ENCODE measurements at places on chromosomes 3 and 15.
A peak's percentile ranks its signal among the peaks of the same experiment; 100 is the strongest.

- peak; percentile 34 for DNase-seq
These were observed 46.5 kb downstream of the MSL2 start for GRCh38 chr3:136149667-136150066.

DNA sequence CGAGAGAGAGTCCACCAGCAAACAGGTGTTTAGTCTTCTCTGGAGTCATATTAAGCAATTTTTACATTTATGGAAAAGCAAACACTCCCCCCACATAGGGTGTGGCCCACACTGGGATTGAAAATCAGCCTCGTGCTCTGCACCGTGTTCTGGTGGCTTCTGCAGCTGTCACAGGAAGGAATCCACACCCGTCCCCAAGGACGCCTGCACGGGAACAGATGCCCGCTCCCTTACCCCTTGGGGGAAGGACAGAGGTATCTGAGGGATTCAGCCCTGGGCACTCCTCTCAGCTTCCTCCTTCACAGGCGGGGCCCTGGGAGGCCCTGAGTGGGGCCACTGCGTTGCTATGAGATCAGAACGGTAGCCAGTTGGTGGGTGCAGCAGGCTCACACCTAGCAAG lies 27.8 kb downstream of the LIPC start:
- no peak for DNase-seq

DNA sequence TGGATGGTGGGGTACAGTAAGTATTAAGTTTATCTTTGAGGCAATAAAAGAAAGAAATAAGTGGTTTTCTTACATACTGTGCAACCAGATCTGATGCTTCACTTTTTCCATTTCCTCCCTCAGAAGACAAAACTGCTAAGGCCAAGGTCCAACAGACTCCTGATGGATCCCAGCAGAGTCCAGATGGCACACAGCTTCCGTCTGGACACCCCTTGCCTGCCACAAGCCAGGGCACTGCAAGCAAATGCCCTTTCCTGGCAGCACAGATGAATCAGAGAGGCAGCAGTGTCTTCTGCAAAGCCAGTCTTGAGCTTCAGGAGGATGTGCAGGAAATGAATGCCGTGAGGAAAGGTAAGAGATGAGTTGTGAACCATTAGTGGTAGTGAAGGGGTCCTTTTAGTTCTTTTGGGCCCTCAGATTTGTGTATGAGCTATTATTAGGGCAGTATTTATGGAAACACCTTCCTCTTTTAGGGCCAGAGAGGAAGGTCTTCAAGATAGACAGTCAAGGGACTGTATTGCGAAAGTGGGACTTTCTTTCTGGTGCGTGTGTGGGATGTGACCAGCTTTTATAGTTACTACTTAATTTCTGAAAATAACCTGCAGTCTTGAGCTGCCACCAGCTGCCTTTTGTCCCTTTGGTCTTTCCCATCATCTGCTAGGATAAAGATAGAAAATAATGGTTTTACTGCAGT lies 4.6 kb downstream of the ALAS1 start:
- DNase-seq: no peak

- no peak for DNase-seq
These were observed 41.9 kb upstream of the DYNC1LI1 start for GRCh38 chr3:32612547-32612946.

DNA sequence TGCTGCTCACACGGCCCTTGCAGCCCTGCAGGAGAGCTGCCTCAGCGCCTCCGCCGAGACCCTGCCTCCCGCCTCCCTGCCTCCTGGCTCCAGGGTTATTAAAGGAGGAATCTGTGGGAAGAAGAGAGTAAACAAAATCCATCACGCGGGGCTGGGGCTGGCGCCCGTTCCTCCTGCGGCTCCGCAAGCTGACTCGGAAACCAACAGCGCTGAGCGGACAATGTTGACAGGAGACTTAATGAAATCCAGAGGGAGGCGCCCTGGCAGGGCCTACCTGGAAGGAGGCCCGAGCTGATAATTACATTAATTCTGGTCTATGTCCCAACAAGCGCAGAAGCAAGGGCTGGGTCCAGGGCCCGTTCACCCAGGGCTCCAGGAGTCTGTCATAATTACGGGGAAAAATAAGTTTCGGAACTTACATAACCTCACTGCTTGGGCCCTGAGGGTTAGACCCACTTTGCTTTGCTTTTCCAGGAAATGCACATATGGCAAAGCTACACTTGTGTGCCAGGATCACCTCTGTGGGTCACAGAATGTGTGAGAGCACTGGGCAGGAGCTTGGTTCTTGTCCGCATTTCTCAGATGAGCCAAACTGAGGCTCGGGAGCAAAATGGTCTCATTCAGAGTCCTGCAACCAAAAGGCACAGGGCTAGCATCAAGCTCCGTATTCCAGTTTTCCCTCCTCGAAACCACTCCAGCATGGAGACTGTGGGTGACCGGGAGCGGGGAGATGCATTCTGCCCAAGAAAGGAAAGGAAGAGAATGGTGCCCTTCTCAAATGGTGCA lies 43.8 kb upstream of the SLC6A6 start:
- peak; percentile 63 for DNase-seq

DNA sequence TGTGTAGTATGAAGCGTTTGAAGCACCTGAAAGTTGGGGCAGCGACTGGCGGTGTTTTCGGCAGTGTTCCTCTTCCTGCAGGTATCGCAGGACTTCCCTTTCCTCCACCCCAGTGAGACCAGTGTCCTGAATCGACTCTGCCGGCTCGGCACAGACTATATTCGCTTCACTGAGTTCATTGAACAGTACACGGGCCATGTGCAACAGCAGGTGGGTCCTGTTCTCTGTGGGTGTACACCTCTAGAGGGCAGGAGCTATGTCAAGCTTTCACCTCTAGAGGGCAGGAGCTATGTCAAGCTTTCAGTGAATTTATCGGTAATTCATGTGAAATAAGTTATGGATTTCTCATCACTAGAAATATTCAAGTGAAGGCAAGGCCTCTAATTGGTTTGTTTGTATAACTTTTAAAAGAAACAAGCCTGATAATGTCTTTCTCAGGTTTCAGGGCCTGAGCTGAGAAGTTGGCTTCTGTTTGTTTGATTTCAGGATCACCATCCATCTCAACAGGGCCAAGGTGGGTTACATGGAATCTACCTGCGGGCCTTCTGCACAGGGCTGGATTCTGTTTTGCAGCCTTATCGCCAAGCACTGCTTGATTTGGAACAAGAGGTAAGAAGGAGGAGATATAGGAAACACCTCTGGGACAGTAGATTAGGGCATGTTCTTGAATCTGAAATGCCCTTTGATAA lies 5.3 kb downstream of the TUBGCP4 start:
- no peak for DNase-seq

DNA sequence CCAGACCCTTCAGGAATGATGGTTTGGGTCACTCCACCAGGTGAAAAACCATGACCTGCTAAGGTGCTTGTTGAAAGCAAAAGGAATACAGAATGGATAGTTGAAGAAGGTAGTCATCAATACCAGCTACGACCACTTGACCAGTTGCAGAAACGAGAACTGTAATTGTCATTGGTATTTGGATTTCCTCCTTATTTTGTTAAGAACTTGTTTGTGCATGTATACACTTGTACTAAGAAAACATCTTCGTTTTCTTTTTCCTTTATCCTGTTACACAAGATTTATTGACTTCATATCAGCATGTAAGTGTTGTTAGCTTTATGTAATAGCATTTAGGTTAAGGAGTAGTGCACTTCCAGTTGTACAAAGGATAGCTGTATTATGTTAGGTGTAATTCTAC lies 261.8 kb downstream of the MCTP2 start:
- DNase-seq: no peak

DNA sequence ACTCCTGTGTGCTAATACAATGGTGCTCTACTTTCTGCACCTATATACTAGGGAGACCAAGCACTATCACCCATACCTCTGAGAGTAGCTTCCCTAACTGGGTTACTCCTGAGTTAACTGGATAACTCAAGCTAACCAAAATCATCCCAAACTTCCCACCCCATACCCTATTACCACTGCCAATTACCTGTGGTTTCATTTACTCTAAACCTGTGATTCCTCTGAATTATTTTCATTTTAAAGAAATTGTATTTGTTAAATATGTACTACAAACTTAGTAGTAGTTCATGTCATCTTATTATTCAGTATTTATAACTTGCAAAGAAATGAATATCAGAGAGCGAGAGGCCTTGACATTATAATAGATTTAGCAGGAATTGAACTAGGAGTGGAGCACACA lies 340.5 kb downstream of the TBC1D5 start:
- no peak for DNase-seq

DNA sequence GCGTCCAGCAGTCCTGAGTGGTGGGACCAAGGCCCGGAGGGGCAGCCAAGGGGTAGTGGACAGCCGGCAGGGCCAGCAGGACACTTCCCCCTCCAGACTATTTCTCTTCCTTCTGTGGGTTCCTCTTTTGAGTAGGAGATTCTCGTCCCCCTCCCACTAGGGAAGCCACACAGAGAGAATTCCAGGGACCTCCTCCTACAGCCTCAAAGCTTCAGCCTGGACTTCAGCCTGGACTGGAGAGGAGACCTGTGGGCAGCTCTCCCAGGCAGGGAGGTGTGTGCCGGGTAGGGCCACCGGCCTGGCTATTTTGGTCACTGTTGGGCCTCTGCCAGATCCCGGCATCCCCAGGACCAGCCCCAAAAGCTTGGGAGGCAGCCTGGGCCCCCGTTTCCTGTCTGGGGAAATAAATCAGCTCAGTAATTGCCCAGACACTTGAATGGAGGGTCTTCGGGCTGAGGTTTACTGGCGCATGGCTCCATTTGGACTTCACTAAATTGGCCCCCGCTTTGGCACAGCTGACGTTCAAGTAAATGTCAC lies 1.3 kb downstream of the SLC6A6 start:
- no peak for DNase-seq

DNA sequence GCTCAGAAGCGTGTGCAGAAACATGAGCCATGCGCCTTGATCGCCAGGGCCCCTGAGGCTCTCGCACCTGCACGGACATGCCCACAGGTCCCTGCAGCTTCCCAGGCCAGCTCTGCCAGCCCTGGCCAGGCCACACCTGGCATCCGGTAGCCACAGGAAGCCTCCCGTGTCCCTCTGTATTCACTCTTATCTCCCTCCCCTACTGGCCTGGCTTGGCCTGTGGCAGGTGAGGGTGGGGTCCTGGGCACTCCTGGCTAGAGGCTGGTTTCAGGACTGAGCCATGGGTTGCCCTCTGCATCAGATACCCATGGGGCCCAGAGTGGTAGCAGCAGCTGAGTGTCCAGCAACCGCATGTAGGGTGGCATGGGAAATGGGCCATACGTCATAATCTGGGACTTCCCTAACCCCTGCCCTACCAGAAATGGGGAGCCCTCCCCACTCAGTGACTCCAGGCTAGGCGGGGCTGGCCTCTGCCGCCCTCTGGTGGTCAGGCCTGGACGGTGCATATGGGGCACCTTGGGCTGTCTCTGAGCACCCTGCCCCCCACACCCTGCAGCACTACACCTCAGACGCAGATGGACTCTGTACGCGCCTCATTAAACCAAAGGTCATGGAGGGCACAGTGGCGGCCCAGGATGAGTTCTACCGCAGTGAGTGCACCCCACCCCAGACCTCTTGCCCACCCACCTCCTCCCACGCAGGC lies 12.6 kb upstream of the LMAN1L start:
- DNase-seq: no peak

GRCh38 chr3:50405249-50405648 lies 45.9 kb upstream of the TMEM115 start:
- DNase-seq: no peak

- DNase-seq: no peak
These were observed 29.7 kb downstream of the CYFIP1 start for GRCh38 chr15:22950256-22950990.

DNA sequence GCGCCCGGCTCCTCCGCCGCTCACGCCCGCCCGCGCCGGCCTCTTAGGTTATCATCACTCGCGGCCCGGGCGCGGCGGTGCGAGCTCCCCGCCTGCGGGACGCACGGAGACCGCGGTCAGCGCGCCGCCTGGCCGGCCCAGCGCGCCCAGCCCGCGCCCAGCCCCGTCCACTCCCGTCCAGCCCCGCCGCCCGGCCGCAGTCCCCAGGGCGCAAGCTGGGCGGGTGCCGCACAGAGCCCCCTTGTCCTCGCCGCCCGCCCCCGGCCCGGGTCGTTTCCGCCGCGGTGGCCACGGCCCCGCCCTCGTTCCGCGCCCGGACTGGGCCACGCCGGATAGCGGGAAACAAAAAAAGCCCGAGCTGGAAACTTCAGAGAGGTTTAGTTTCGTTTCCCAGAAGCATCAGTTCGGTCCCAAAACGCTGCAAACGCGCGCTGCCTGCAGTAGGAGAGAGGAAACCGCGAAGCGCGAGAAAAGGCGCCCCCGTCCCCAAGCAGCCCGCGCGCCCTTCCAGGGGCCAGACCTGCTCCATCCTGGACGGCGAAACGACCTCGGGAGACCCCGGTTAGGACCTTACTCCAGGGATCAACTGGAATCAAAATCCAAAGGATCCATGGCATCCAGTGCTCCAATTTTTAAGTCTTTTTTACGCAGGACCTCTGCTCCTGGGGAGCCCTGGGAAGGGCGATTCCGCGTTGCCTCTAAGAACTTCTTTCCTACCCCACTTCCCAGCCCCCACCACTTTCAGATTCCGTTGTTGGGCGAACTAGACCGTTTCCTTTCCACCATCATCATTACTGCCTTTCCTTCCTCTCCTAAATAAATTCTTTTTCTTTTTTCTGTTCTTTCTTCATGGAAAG lies at the start of gene ATP10A:
Gene ATP10A, minus strand, starts transcription at position 217 of the 857 bp plus-strand sequence. CDS start 231 bp downstream, outside the sequence.
- peak; percentile 61 for DNase-seq

GRCh38 chr3:141103503-141103902 lies 52.4 kb downstream of the SPSB4 start:
- DNase-seq: no peak

DNA sequence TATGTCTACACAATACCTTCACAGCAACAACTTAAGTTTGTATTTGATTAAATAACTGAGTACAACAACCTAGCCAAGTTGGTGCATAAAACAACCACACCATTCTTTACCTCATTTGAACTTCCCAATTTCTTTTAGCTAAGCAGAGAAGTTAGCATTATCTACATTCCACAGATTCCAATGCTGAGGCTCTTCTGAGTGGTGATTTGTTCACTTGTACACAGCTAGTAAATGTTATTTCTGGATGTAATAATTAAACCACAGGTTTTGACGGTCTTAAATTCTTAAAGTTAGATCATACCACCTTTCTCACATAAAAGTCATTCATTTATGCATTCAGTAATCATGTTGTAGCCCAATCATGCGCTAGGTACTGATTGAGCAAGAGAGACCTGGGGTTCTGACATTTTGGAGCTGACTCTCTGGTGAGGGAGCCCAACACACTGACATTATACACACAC lies 102.5 kb downstream of the SST start:
- peak; percentile 97 for DNase-seq

GRCh38 chr3:69648126-69648525 lies 91.1 kb upstream of the MITF start:
- DNase-seq: no peak

- DNase-seq: peak; percentile 74
These were observed at the start of gene IGF2BP2 for GRCh38 chr3:185825006-185825638. Gene IGF2BP2, minus strand, starts transcription at chr3:185825042. Its CDS starts 82 bp downstream, at chr3:185824960.
